ENCODE measurements at places on chromosomes 2 and 18. TPM values are rescaled to one million over a fixed set of nuclear protein-coding genes. Genes with fewer than 3 reads are reported as not detected.

DNA sequence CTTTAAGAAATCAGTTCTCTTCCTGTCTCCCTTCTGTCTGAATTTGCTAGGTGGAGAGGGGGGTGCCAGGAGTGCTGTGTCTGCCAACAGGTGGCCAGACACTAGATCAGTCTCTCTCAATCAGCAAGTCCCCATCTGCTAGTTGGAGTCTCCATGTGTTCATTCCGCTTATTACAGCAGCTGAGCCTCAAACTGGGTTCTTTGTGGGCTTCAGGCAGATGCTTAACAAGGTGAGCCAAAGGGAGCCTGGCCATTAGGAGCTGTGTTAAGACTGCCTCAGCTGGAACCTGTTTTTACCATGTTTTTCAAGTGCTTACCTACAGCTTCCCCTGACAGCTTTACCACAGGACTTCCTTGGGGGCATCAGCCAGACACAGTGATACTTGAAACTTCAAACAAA is 401.9 kb downstream of the LRP1B start:
- DNase-seq = no peak

GRCh38 chr2:233098618-233099017 is 38.5 kb downstream of the INPP5D start:
- DNase-seq = no peak

- DNase-seq = no peak
These were observed 14.1 kb downstream of the ACMSD start for GRCh38 chr2:134852518-134852917.

The FLACC1 gene
- total RNA-seq = 2.7 TPM

Data from activated CD4-positive, alpha-beta memory T cell treated with anti-CD3 and anti-CD28 coated beads, Interleukin-2, amount 10 ng/mL, durations not matched to agents 7 days and 5 days (primary cell).